SJCRH30 (cell line): ENCODE measurements at places on chromosomes 3 and 15. TPM values are rescaled to one million over a fixed set of nuclear protein-coding genes. Genes with fewer than 3 reads are reported as not detected.

Gene PLS1
- total RNA-seq: 27.2 and 27.5 TPM in 2 replicates

Gene SLCO3A1
- 3.4 and 4.3 TPM in 2 replicates for total RNA-seq

Gene RPL15
- 5,670 and 6,460 TPM in 2 replicates for total RNA-seq

Gene ZNF654
- 13.1 and 14.1 TPM in 2 replicates for total RNA-seq

Gene SETD2
- total RNA-seq: 35.3 and 38.5 TPM in 2 replicates

Gene SPSB4
- total RNA-seq: 101 and 106 TPM in 2 replicates

Gene C3orf62
- total RNA-seq: 1.4 and 1.6 TPM in 2 replicates

Gene UTS2B
- total RNA-seq: 0.28 TPM in 1 of 2 replicates, not detected in the other

GRCh38 chr15:45111390-45112142 is 2.4 kb downstream of the DUOX2 start:
- DNase-seq: no peak

GRCh38 chr15:90882781-90883525 is 1.4 kb upstream of the FES start:
- DNase-seq: no peak

- no peak for DNase-seq
Measured at GRCh38 chr3:168881804-168882203, 781.7 kb downstream of the MECOM start.

DNA sequence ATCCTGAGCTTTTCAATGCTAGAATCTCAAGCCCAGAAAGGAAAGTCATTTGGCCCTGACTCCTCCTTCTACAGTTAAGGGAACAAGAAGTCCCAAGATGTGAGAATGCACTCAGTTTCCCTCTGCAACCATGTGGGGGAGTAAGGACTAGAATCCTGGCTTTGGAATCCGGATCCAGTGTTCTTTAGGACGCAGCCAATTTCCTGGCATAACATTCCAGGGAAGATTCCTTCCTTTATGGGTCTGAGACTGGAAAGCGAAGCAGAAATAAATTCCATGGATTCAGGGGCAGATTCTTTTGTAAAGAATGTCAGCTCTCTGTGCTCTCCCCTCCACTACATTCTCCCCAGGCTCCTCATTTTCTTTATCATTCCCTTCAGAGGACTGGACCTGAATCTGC is 151.8 kb upstream of the SOX14 start:
- no peak for DNase-seq

GRCh38 chr15:75554717-75555116 is 24.4 kb downstream of the PTPN9 start:
- peak; percentile 6 for DNase-seq

DNA sequence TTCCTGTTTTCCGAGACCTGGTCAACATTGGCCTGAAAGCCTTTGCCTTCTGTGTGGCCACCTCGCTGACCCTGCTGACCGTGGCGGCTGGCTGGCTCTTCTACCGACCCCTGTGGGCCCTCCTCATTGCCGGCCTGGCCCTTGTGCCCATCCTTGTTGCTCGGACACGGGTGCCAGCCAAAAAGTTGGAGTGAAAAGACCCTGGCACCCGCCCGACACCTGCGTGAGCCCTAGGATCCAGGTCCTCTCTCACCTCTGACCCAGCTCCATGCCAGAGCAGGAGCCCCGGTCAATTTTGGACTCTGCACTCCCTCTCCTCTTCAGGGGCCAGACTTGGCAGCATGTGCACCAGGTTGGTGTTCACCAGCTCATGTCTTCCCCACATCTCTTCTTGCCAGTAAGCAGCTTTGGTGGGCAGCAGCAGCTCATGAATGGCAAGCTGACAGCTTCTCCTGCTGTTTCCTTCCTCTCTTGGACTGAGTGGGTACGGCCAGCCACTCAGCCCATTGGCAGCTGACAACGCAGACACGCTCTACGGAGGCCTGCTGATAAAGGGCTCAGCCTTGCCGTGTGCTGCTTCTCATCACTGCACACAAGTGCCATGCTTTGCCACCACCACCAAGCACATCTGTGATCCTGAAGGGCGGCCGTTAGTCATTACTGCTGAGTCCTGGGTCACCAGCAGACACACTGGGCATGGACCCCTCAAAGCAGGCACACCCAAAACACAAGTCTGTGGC is 16.9 kb downstream of the TMEM43 start:
- DNase-seq: no peak

GRCh38 chr15:94917068-94917467 is 685.7 kb downstream of the MCTP2 start:
- DNase-seq: no peak

- DNase-seq: no peak
Measured at GRCh38 chr3:172816968-172817367, 66.4 kb downstream of the ECT2 start.

DNA sequence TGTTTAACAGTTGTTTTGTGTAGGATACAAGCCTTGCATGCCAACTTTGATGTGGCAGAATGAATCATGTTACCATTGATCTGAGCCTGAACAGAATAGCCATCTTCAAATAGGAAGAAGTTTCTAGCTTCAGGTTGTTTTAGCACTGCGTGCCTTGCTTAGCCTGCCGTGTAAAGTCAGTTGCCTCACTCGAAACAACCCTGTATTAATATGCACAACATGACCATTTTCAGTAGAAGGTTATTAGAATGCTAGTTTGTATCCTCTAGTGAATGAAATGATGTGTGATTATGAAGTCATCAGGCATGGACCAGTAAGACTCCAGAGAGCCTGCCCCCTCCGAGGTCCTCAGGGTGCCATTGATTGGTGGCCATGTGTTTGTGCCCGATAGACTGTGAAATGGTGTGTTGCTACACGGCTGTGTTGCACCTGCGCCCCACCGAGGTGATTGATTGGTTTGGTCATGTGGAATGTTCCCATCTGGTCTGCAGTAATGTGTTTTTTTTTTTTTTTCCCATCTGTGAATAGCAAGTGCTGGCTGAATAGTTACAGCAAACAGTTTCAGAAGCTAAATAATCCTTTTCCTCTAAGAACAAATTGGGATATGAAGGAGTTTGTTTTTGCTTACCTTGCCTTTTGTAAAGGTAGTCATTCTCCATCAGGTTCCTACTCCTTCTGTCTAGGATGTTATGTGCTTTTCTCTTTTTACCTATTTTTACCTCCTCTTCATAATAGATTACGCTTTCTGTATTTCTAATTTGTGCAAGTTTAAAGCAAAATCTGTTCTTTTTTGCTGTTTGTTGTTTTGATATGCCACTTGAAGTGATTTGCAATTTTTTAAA is 214.9 kb downstream of the TCF12 start:
- DNase-seq: no peak

GRCh38 chr3:139930211-139930610 is 4.8 kb upstream of the CLSTN2 start:
- DNase-seq: no peak

DNA sequence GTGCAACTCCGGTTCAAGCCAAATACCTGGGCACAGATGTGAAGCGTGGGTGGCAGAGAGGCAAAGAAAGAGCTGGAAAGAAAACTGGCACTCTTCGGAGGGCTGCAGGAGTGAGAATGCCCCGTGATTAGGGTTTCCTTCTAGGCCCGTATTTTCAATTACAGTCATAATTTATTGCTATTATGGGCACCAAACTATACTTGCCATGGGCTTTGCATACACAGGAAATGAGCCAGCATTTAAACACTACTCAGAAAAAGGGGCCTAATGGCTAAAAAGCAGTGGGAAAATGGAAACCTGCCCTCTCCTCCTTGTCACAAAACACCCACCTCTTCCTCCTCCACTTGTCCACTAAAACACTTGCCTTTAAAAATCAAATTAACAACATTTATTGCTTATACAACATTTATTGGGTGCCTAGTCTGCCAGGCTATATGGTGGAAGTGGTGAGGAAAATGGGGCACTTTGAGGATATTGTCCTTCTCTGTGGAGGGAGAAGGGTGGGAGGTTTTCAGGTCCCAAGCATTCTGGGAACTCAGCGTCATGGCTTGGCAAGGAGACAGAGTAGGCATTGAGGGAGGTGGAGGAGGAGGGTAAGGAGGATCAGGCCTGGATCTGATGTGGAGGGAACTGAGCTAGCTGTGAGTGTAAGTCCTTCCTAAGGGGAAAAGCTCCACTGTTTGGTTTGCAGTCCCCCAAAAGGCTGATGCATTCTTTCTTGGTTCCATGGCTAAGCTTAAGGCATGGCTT is 160.9 kb downstream of the SLCO3A1 start:
- no peak for DNase-seq

DNA sequence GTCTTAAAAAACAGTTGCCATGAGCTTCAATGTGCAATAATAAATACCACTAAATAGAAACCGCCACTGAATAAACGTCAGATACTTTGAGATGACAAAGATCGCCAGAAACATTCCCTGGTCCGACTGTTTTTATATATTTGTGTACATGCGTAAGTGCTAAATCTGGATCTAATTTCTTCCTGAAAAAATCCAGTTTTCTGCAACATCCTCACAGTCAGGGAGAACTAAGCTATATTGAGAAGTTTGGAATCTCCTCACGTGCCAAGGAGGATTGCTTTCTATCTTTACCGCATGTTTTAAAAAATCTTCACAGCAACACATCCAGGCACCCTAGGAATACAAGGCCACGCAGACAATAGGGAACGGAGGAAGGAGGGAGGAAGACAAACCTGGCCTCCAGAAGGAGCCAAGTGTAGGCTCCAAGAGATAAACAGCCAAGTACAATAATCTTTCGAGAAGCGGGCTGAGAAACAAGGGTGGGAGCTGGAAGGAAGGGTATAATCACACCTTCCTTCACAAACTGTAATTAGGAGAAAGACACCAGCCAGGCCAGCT is 5.7 kb downstream of the VGLL4 start:
- DNase-seq: no peak

GRCh38 chr3:110362751-110363150 is 708.9 kb upstream of the NECTIN3 start:
- no peak for DNase-seq

DNA sequence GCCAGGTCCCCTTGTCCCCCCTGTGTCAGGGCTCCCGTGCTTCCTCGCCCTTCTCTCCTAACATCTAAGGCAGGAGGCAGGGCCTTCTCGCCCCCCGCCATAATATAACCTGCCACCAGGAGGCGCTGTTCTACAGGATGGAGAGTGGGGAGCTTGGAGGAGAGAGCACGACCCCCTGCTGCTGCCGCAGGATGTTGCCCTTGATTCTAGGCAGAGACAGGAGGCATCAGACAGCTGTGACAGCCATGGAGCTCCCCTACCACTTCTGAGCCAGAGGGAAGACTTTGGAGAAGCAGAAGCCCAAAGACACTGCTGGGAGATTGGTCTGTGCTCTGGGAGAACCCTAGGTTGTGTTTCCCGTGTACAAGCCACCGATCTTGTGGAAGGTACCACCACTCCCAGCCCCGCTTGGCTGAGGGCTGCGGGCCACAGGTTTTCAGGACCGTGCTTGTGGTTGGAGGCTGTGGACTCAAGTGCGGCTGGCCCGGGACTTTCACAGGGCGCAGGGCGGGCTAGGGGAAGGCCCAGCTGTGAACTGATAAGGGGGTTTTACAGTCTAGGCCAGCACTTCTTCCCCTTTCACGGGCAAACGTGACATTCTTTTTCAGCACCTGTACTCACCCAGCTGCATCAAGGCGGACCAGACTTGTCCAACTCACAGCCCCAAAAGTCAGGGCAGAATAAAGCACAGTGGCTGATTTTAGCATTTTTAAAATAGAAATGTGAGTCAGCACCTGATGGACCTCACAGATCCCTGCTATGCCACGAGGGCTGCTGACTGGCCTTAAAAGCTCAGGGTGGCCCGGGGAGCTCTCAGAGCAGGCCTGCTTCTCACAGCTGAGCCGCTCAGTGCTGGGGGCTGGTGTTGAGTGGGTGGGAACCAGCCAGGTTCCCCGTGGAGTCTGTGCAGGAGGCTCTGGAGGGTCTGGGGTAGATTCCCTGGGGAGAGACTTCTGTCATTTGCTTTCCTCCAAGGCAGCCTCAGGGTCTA is 2.6 kb upstream of the TIGIT start:
- DNase-seq: peak; percentile 93

GRCh38 chr3:83953417-83954089 is 1005.2 kb upstream of the CADM2 start:
- no peak for DNase-seq

GRCh38 chr3:189981668-189982067 is 139.0 kb downstream of the P3H2 start:
- DNase-seq: no peak

- peak; percentile 67 for DNase-seq
Measured at GRCh38 chr3:58722561-58722960, 56.0 kb upstream of the FAM3D start.

DNA sequence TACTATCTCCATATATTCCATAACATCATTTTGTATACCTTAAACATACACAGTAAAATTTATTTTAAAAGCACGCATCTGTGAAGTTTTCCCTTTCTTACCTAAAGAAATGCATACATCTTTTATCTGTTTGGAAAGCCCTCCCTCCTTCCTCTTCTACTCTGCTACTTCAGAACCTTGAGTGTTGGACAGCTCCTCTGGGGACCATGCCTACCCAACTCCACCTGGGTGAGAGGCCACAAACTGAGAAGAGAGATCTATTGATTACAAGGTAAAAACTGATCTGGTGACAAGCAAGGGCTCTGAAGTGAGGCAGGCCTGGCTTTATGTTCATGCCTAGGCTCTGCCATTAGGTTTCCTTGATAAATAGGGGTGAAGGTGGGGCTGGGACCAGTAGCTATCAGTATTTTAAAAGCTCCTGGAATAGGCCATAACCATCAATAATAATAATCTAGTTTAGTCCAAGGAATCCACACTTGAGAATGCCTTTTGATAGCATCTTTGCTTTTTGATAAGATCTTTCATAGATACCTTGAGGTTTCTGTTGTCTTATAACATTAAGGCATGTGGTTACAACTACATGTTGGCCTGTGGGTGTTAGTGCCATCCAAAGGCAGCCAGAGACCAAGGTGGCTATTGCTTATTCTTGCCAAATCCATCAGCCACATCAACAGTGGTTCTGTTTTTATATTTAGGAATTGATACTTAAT is 148.8 kb downstream of the KCNMB2 start:
- peak; percentile 13 for DNase-seq

- no peak for DNase-seq
Measured at GRCh38 chr15:88579322-88579721, 32.8 kb upstream of the DET1 start.

DNA sequence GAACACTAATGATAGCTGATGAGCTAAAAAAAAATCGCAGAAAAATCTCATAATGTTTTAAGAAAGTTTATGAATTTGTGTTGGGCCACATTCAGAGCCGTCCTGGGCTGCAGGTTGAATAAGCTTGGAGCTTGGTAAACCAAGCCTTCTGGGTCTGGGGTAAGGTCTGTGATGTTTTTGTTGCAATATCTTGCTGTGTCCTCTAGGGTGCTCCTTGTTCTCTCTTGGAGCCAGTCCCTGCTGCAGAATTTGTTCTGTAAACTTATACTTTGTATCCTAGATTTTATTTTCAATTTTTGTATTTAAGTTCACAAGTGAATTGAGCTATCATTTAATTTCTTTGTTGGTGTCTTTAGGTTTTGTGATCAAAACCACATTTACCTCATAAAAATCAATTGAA is 143.7 kb downstream of the NR1D2 start:
- DNase-seq: peak; percentile 31
